ENCODE measurements at places on chromosomes 16 and 17.
A peak's percentile ranks its signal among the peaks of the same experiment; 100 is the strongest.

- no peak for DNase-seq
Observed at GRCh38 chr16:75080205-75081029, 36.2 kb downstream of the LDHD start.

DNA sequence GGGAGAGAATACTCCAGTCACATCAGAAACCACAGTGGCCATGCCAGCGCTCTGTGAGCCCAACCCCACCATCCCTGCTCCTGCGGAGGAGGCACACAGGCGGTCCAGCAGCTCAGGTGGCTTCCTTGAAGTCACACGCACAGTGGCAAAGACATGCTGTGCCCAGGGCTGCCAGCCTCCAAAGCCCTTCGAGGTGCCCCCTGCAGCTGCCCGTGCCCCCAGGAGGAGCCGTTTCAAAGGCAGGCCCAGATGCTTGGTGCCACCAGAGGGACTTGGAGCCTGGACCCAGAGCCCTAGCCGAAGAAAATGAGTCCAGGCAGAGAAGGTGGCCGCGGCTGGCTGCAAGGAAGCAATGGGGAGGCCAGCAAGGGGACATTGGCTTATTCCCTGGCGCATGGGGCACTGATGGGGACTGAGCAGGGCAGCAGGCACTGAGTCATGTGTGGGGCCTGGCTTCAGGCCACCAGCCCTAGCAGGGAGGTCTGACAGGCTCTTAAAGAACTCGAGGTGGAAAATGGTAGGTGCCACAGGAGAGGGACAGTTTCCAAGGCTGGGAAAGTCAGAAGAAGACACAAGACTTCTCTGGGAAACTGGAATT is 17.2 kb upstream of the CACNG1 start:
- no peak for DNase-seq

GRCh38 chr16:57823836-57824235 is 21.5 kb upstream of the KIFC3 start:
- DNase-seq, result no peak

DNA sequence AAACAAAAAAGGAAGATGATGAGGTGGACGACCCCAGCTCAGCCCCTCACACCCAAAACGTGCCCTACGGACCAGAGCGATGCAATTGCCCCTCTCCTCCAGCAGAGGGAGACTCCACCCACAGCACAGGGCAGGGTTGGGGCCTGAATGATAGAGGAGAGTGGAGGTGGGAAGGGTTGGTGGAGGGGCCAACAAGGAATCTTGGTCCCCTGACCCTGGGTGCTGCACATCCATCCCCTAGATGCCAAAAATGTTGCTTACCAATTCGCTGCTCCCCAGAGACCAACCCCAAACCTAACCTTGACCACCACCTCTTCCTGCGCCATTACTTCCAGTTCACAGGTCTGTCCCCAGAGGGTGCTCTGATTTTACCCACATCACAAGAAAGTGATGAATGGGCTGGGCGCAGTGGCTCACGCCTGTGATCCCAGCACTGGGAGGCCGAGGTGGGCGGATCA is 12.9 kb downstream of the P2RX5 start:
- DNase-seq, result peak; percentile 41

GRCh38 chr17:20127360-20128035 is 118.3 kb downstream of the SPECC1 start:
- DNase-seq, result no peak

DNA sequence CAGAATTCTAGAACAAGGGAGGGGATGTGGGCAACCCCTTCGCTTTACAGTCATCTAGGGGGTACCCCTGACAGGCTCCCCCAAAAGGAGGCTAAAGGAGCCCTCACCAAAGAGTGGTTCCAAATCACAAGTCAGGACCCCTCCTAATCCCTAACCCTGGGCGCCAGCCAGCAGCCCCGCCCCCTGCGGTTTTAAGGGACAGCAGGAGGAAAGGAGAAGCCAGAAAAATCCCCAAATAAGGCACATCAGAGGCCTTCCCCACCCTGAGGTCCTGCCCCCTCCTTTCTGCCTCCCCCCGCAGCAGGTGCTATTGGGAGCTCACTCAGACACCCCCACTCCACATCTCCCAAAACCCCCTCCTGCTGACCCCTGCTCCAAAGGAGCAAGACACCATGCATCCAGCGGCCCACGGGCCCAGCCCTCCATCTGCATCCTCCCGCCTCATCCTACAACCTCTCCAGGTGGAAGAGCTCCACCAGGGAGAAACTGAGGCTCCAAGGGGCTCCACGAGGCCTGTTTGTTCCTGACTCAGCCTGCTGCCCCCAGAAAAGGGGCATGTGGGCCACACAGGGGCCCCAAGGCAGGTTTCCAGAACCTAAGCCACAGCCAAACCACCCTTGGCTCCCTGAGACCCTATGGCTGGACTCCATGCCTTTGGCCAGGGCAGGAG is 93.5 kb downstream of the GOSR1 start:
- DNase-seq, result no peak

DNA sequence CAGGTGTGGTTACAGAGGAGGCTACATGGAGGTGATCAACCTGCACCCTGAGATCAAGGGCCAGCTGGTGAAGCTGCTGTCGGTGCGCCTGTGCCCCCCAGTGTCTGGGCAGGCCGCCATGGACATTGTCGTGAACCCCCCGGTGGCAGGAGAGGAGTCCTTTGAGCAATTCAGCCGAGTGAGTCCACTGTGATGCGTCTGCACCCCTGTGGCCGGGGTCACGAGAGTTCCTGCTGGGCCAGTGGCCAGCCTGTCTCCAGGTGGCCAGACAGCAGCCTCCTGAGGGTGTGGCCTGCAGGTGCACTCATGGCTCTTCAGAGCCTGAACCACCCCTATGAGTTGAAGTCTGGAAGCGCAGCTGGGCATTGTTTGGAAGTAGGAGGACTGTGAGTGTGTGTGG is 38.1 kb downstream of the GPT2 start:
- DNase-seq, result no peak

GRCh38 chr17:50638606-50638965 is 3.9 kb downstream of the ABCC3 start:
- DNase-seq, result no peak

DNA sequence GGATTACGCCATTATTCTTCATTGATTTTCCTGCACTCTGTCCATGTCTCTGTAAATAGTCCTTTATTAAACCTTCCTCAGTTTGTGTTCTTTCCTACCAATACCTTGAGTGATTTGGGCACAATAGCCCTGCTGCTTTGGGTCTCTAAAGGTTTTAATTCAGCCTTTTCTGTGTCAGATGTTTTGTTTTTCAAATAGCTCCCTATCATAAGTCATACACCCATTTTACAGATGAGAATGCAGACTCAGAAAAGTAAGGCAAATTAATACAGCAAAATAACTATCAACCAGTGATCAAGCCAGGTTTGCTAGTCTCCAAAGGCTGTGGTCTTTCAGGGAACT is 25.0 kb upstream of the KPNB1 start:
- DNase-seq, result no peak

DNA sequence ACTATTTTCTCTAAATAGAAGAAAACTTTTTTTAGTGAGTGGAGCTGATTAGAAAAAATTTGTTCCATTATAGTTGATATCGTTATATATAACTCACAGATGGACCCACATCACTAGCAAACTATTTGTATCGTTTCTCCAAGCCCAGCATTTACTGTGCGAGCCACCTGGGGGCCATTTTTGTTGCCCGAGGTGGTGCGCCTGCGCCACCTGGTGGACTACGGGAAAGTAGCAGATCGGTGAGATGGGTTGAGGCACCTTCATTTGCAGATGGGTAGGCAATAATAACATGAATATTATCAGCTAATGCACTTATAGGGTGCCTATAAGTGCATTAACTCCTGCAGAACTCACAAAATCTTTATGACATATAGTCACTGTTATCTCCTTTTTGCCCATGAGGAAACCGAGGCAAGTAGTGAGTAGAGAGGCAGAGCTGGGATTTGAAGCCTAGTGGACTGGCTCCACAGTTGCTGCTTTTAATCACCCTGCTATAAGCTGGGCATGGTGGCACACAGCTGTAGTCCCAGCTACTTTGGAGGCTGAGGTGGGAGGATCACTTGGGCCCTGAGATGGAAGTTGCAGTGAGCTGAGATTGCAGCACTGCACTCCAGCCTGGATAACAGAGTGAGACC is 23.2 kb upstream of the NTN1 start:
- peak; percentile 60 for DNase-seq

DNA sequence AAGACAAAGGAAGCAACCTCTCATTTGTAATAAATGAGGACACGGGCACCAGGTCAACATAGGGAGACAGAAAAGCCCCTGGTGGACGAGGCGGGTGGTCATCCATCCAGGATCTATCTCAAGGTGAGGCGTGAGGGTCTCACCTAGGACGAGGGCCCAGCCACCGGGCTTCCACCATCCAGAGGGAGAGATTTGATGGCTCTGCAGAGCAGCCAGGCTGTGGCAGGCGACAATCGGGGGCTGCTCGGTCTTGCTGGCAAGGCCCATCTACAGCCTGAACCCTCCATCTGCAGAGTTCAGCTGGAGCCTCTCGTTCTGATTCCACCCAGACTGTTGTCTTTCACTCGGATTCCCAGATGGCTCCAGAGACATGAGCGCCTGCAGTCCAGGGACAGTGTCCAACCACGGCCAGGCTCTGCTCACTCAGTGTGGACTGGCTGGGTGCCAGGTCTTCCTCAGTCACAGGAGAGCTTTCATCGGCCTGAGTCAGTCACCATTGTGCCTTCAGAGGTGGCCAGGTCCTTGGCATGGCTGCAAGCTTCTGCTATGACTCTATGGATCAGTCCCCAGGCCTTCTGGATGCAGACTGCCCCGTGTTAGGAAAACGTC is 5.9 kb downstream of the LITAFD start:
- no peak for DNase-seq

GRCh38 chr17:17682737-17683680 is 1.8 kb downstream of the RAI1 start:
- peak; percentile 30 for DNase-seq

- no peak for DNase-seq
Observed at GRCh38 chr17:60159479-60159866, 9.7 kb downstream of the CA4 start.

DNA sequence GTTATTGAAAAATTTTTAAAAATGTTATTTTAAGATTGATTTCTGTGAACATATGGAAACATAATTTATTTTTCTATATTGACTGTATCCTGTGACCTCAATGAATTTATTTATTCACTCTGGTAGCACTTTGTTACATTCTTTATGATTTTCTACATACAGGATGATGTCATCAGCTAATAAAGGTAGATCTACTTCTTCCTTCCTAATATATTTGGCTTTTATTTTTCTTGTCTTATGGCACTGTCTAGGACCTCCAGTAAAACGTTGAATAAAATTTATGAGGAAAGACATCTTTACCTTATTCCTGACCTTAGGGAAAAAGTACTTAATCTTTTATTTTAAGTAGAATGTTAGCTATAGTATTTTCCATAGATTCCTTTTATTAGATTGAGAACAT is 78.8 kb upstream of the MAF start:
- DNase-seq, result no peak

DNA sequence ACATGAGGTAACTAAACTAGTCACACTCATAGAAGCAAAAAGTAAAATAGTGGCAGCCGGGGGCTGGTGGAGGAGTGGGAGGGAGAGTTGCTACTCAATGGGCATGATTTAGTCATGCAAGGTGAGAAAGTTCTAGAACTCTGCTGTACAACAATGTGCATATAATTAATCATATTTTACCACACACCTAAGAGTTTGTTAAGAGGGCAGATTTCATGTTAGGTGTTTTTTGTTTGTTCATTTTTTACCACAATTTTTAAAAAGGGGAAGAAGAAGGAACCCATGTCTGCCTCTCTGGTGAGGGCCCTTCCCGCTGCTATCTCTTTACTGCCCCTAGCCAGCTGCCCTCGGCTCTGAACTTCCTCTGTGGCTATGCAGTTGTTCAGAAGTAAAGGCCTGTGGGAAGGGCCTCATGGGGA is 11.2 kb downstream of the CD300LB start:
- no peak for DNase-seq

DNA sequence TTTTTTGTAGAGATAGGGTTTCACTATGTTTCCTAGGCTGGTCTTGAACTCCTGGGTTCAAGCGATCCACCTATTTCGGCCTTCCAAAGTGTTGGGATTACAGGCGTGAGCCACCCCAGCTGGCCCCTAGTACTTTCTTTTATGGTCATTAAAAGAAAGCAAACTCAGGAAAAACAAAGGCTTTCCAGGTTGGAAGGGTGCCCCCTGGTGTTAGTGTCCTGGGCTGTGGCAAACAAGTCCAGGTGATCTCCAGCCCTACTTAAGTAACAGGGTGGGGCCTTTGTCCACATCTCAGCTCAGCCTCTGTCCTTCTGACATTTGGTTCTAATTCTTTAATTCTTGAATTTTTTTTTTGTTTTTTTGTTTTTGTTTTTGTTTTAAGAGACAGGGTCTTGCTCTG is 6.9 kb downstream of the IGFBP4 start:
- DNase-seq, result no peak

DNA sequence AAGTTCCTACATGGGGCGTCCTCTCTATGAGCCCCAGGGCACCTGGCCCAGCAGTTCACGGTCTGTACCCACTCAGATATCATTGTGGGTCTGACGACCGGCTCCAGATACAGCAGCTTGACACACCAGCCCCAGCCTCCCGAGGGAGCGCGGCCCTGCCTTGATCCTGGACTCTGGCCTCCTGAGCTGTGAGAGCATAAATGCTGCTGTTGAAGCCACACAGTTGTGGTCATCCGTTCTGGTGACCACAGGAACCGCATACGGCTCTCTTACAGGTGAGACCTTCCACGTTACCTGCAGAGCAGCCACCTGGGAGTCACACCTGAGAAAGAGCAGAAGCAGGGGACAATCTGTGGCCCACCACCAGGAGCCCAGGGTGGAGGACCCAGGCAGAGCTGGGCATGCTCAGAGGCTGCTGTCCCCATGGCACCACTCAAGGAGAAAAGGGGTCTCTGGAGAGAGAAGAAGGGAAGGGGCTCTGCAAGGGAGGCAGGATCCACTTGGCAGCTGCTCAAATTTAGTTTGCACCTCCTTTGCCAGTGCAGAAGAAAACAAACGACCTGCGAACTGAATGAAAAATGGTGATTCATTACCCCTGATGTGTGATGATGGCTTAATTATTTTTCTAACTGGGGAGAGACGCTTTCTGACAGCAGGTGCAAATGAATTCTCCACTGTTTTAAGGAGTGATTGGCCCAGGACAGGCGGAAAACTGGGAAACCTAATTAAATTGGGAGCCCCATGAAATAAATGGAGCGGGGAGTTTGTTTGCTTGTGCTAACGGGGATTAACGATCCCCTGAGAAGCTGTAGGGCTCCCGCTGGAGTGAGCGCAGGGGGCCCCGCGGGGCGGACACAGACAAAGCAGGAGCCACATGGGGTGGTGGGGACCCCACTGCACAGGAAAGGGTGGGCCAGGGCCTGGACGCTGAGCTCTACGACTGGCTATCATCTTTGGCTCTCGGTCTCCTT is 208.9 kb downstream of the RBFOX3 start:
- DNase-seq, result no peak

- no peak for DNase-seq
Observed at GRCh38 chr17:39485555-39485954, 24.3 kb downstream of the CDK12 start.

DNA sequence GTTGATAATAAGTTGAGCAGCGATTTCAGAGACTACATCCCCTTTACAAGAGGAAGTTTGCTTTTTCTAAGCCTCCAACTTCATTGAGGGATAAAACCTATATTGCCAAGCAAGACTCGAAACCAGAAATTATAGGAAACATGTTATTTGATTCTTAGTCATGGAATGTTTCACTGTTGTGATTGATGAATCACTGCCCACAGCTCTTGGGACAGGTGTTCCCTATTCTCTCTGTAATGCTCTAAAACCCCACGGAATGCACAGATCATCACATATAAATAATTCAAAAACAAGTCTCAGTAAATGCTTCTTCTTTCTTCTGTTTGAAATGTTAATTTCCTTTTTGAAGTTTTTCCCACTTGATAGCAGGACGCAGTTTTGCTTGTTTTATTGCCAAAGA is 809.5 kb upstream of the GOT2 start:
- DNase-seq, result no peak

GRCh38 chr16:58655215-58655596 is 25.6 kb upstream of the CNOT1 start:
- no peak for DNase-seq
